Stimulated activated CD4-positive, alpha-beta T cell treated with anti-CD3 and anti-CD28 coated beads, Interleukin-15, amount 100 ng/mL, for 24 hours (primary cell): ENCODE measurements at places on chromosomes 7 and 10.

DNA sequence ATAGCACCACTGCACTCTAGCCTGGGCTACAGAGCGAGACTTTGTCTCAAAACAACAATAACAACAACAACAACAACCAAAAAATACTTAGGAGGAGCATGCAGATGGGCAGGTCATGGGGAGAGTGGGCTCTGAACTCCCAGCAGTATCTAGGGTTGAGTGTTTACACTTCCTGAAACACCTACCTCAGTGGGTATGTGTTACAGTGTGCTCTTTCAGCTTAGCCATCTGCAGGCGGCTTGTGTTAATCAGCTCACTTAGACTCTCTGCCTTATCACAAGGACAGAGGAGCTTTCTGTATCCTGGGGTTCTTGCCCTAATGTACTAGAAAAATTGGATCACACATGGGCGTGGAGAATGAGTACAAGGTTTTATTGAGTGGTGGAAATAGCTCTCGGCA lies 340.2 kb downstream of the KIF20B start:
- no peak for DNase-seq

DNA sequence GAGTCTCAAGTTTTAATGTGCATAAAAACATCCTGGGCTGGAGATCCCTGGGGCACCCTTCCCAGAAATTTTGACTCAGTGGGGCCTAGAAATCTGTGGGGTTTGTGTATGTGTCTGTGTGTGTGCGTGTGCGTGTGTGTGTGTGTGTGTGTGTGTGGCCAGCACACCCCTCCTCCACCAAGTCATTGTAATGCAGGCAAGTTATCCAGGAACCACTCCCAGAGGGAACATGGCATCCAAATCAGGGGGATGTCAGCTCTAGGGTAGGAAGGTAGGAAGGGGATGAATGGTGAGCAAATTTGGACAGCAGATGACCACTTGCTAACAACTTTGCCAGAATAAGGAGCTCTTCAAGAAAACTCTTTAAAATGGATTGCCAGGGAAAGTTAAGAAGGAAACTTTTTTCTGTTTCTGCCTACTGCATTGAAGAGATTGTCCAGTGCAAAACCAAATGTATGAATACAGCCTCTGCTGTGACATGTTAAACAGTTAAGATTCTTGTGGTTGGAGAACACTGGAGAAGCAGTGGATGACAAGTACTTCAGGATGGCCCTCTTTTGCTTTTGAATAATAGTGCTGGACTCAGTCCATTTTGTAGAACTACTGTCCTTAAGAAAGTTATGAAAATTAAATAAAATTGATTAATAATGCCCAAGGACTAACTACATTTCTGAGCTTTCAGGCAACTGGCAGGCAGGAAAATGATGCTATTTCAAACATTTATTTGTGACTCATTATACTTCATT lies 12.3 kb downstream of the STAMBPL1 start:
- DNase-seq: no peak

DNA sequence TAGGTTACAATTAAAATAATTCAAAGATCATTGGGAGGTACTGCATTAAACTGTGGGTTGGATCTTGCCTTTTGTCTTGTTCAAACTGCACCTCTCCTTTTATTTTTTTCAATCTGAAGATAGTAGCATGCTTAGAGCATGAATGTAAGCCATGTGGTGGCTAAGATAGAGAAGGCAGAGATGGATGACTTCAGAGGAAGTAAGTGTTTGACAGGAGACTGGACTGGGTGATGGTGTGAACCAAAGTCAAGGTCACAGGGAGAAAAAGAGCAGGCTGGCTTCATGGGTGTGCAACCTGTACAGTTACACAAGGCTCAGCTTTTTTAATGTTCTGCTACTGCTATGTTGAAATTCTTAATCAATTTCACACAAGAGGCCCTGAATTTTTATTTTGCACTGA lies 85.6 kb downstream of the ZEB1 start:
- DNase-seq: no peak

GRCh38 chr7:145511004-145511403 lies 605.6 kb upstream of the CNTNAP2 start:
- DNase-seq: no peak

- peak; percentile 77 for DNase-seq
These were observed 28.4 kb downstream of the TMEM130 start for GRCh38 chr7:98841179-98841997.

DNA sequence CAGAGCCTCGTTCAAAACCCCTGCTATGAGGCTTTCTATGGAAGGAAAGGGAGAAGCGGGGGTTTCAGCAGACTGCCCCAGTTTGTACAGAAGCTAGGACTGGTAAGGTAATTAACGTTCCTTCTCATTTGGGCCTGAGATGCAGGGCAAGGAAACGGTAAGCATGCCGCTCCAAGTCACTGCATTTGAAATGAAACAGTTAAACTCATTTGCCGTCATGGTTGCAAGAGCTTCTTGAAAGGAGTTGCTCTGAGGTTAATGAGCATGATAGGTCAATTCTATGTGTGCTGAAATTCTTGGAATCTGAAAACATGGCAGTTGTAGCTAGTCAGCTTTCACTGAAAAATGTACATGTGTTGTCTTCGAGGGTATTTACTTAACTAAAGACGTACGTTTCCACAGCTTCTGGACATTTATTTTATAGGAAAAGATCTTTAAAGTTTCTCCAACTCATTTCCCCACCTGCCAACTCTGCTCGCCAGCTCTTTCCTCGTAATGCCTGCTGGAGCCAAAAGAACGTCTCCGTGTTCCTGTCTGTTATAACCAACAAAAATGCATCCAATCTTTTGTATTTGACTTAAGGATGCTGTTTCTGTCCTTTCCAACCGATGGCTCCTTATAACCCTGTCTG lies 73.3 kb downstream of the ADAM12 start:
- no peak for DNase-seq

DNA sequence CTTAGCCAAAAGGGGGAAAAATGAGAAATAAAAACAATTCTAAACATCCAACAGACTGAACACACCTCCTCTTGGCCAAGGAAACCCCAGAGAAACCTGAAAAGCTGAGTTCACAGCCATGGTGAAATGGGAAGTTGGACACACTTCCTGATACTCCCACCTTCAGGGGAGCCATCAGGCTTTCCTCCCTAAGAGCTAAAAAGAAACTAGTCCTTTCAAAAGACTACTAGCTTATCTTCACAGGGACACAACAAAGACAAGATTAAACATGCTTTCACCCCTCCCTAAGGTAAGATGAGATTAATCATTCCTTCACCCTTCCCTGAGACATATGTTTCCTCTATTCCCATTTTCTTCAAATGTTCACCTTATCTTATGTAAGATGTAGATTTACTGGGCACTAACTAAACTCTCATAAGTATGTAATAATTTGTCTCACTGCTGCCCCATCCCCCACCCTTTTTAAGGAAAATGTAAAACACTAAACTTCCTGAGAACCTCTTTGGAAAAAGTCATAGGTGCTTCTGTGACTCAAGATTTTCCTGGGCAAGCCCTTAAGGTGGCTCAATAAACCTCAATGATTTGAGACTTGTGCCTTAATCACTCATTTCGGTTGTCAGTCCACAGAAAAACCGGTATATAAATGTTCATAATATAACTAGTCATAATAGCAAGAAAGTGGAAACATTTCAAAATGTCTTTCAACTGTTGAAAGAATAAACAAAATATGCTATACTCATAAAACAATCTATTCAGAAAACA lies 40.5 kb downstream of the HTR7 start:
- DNase-seq: no peak

GRCh38 chr7:100021297-100021696 lies 5.9 kb downstream of the ZKSCAN1 start:
- no peak for DNase-seq

DNA sequence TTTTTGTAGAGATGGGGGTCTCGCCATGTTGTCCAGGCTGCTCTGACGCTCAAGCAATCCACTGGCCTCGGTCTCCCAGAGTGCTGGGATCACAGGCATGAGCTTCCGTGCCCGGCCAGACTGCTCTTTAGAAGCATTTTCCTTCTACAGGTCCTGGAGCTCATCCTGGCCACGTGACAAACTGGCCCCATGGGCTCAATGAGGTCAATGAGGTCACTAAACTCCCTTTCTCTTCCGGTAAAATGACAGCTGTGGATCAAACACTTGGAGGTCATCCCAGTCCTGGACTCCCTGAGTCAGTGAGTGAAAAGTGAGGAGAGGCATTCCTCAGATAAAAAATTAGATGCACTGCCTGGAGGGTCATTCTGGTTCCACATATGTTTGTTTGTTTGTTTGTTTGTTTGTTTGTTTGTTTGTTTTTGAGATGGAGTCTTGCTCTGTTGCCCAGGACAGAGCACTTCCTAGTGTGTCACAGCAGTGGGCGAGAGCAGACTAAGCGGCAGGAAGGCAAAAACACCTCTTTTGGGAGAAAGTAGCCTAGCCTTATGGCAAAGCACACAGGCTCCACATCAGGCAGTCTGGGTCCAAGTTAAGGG lies 134.9 kb downstream of the TNS3 start:
- DNase-seq: no peak

DNA sequence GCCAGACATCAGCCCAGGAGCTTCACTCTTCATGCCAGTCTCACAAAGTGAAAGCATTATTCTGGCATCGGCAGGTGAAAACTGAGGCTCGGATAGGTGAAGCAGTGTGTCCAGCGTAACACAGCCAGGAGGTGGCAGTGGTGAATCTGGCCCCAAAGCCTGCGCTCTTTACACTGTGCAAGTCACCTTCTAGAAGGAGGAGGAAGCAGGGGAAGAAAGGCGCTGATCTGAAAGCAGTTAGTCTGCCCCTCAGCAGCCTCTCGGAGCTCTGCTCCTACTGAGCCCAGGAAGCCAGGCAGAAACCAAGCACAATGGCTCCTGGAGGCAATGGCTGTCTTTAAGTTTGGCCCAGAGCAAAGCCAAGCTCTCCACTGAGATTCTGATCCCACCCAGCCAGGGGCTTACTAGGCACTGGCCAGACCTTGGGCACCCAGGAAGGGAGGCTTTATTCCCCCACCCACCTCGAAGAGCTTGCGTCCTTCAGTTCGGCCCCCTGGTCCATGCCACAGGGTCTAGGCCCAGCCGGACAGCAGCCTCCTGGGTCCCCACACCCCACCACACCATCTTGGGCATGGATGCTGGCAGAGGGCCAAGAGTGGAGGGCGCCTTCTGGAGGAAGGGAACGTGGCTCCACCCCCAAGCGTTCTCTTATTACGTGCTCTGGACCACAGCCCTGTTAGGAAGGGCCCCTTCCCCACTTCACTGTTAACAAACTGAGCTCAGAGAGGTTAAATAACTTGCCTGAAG lies 104.5 kb downstream of the GRID1 start:
- DNase-seq: peak; percentile 32
